ENCODE measurements at places on chromosomes 1 and 21.
A peak's percentile ranks its signal among the peaks of the same experiment; 100 is the strongest.

DNA sequence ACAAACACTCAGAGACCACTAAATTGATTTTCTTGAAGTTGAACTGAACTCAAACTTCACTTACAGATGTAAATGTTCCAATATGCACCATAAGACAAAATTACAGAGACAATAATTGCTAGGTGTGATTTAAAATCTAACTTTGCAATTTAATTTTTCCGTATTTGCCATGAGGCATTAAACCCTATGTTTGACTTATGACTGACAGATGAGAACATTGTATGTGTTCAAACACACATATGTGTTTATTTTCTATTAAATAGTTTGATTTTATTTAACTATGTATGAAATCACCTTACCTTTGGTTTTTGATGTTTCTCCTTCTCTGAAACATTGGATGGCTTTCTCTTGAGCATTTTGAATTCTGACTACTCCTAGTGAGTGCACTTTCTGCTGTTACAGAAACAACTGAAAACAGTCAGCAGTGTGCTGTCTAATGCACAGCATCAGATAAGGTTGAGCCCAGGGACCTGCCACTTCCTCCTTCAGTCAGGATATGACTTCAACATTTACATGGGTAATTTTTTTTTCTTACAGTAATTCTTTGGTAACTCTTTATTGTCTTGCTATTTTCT, at the start of gene SAMSN1:
TSS of gene SAMSN1 (minus strand) at position 410 of the 575 bp plus-strand sequence. CDS start at position 356, 54 bp downstream.
- DNase-seq, result peak; percentile 48

DNA sequence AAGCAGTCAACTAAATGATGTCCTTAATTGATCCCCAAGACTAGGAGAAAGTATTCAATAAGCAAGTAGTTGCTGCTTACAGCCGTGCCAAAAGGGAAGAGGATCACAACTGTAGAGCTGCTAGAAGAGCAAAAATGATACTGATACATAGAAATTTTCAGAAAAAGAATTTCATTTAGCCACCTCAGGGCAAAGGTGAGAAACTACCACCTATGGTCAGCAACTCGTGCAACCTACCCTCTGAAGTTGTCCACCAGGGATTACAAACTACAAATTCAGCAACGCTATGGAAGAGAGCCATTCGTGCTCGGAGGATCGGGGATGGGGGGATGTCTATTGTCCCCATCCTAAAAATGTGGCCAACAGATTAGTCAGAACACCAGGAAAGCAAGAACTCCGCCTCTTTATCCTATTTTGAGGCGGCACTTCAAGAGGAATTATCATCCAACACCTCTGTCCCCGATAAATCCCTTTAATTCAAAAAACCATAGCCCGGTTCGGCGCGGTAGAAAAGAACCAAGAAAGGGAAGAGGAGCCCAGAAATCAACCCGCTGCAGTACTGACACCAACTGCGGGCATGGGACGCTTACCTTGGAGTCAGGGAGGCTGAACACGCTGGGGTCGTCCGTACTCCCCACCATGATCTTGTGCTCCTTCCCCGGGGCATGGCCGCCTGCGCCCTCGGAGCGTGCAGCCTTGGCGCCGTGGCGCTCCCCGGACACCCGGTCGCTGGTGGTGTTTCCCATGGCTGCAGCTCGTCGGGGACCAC, 687 bp downstream of the PRKAB2 start:
- no peak for DNase-seq

DNA sequence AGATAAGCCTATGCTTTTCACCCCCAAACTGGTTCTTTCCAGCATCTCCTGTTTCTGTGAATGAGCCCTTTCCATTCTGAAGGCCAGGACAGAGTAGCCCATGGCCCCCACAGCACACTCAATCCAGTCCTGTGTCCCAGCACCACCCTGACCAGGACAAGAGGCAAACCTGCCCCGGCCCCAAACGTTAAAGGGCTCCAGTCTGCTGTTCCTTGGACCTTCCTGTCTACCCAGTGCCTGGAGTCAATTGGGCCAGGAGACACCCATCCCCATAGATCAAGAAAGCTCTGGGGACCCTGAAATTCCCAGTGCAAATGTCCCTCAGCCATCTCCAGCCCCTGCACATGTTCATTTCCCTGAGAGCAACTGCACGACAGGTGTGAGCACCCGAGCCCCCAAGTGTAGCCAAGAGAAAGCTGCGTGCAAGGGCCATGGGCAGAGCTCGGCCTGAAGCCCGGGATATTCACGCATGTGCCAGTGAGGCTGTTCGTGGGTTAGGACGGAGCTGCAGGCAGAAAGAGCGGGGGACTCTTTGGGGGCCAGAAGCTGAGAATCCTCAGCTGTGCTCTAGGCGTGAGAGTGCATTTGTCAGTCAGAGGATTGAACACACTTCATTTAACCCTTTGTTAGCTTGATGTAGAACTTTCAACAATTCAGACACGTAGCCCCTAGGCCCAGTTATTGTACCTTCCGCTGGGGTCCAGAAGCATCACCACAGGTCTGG, 4.2 kb upstream of the RIPK4 start:
- DNase-seq, result no peak

DNA sequence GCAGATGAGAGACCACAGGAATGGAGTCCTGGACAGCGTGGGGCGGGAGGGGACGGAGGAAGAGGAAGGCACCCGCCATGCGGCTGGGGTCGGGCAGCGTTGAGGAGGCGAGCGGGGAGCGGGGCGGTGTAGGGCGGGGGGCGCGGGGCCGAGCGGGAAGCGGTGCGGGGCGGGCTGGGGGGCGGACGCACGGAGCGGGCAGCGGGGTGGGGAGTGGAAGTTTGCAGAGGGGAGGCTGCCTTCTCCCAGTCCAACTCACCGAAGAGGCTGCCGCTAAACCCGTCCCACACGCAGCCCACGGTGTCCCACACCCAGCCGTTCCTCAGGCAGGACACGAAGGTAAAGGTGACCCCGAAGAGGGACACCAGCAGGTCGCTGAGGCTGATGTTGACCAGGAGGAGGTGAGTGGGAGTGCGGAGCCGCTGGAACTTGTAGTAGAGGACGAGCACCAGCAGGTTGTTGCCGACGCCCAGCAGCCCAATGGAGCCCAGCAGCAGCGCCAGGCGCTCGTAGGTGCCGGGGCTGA, 483 bp downstream of the CHML start:
- peak; percentile 20 for DNase-seq

GRCh38 chr1:204703268-204703664, 17.7 kb upstream of the LRRN2 start:
- DNase-seq, result no peak

GRCh38 chr1:84117868-84118267, 26.2 kb upstream of the PRKACB start:
- no peak for DNase-seq

GRCh38 chr21:44836666-44837471, 19.0 kb upstream of the SUMO3 start:
- DNase-seq, result no peak

DNA sequence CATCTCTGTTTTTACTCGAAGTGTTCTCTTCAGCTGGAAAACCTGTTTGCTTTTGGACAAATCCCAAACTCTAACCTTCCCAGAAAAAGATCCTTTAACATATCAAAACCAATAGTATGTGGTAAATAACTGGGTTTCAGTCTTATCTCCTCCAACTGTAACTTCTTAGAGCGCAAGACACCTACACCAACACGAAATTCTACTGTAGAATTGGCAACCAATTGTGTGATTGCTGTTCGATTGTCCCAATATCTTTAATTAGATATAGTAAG, 5.8 kb upstream of the MPZL1 start:
- DNase-seq, result no peak

DNA sequence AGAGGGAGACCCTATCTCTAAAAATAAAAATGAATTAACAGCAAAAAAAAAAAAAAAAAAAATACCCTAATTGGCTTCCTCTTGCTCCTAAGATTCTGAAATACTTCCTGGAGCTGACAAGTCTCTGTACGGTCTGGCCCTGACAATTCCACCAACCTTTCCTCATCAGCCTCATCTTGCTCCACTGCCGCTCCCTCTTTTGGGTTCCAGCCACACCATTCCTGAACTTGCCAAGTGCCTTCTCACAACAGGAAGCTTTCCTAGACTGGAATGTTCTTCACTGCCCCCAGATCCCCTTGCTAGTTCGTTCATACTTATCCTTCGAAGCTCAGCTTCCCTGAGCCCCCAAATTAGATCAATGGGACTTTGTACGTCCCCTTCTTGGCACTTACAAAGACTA, 37.0 kb downstream of the AKNAD1 start:
- DNase-seq, result no peak

DNA sequence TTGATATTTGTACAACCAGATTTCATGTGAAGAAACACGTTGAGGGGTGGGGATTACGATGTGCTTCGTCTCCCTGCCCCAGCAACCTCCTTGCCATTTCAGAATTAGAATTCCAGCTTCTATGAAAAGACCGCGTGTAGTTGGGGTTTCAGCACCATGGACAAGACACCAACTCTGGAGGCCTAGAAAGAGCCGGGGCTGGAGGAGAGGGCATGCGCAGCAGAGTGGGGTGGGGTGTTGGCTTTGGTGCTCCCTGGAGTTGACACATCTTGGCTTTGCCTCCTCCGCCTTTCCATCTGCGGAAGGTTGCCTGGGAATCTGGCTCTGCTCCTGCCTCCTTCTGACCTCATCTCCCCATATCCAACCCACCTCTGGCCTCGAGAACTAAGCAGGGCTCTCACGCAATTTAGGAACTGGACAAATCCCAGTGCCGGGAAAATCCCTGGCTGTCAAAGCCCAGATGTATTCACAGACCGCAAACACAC, 11.8 kb downstream of the HTR6 start:
- no peak for DNase-seq

GRCh38 chr1:114015075-114015474, 35.8 kb downstream of the OLFML3 start:
- no peak for DNase-seq

All from stimulated activated CD8-positive, alpha-beta memory T cell treated with anti-CD3 and anti-CD28 coated beads, Interleukin-15, amount 100 ng/mL, for 48 hours (primary cell).